Hippocampal formation (tissue), 2 donors: ENCODE measurements at places on chromosomes 2 and 18.

- DNase-seq: no peak
These were observed 20.0 kb upstream of the FBLN7 start for GRCh38 chr2:112118148-112118547.

GRCh38 chr2:26681656-26682055, 10.9 kb upstream of the KCNK3 start:
- no peak for DNase-seq

GRCh38 chr2:39164089-39164488, 43.2 kb upstream of the SOS1 start:
- DNase-seq: no peak

GRCh38 chr2:48938231-48938630, 182.7 kb upstream of the LHCGR start:
- DNase-seq: no peak

- no peak for DNase-seq
These were observed 35.9 kb upstream of the SCN9A start for GRCh38 chr2:166411473-166412230.

GRCh38 chr2:102187496-102188150, 800 bp downstream of the IL1RL2 start:
- DNase-seq: no peak

DNA sequence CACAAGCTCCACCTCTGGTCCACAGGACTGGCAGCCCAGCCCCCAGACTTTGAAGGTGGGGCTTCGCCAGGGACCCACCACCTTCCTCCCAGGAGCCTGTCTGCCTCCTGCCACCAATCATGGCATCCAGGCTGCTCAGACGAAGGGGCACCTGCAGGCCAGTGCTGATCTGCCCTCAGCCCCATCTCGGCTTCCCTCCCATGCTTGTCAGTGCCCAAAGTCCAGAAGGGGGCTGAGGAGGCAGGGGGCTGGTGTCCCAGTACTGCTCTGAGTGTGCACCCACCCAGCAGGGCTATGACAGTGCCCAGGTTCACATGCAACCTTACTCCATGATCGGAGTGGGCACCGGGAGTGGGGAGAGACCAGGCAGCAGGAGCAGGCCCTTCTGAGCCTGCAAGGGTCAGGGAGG, 25.3 kb upstream of the RUFY4 start:
- DNase-seq: no peak
